ENCODE measurements at places on chromosomes 1 and 21.

- no peak for DNase-seq
Measured at GRCh38 chr1:202616355-202616915, 93.8 kb downstream of the SYT2 start.

DNA sequence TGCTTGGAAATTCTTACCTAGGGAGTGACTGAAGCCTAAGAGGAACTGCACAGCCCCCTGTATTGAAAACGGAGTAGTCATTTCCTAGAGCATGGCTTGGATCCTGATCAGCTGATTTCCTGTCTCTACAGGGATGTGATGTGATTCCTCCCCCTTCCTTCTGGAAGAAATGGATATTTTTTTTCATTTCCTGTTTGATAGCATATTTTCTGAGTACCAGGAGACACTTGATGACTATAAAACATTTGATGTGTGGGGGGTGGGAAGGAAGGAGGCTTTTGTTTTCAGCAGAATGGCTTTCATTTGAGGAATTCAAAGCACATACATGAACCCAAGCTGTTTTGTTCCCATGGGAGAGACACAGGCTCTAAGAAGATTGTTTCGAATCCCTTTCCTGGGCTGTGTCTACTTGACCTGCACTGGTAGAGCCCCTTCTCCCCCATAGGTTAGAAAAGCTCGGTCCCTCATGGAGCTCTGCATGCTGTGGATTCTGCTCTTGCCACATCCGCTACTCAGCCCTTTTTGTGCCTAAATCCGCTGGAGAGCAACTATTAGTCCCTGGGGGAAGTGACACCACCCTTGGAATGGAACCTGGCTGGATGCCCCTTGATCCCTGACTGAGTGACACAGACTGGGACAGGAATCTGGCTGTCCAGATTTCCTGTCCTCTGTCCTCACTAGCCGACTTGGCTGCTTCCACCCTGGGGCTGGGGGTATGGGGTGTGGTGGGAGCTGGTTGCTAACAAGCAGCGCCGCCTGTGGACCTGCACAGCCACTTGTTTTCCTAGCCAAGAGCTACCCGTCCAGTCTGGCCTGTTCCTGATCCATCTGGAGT is 71.8 kb upstream of the MACF1 start:
- peak; percentile 81 for DNase-seq

DNA sequence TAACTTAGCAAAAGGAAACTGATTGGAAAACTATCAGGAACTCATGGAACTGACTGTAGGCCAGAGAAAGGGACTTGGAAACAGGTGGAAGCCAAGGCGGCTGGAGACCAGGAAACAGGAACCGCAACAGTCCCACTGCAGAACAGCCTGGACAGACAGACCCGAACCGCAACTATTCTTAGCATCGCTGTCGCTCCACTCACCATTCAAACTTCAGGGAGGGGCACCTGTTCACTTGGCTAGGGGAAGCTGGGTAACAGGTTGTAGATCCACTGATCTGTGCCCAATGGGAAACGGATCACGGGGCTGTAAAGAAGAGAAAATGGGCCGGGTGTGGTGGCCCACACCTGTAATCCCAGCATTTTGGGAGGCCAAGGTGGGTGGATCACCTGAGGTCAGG is 61.9 kb downstream of the CLSTN1 start:
- no peak for DNase-seq

DNA sequence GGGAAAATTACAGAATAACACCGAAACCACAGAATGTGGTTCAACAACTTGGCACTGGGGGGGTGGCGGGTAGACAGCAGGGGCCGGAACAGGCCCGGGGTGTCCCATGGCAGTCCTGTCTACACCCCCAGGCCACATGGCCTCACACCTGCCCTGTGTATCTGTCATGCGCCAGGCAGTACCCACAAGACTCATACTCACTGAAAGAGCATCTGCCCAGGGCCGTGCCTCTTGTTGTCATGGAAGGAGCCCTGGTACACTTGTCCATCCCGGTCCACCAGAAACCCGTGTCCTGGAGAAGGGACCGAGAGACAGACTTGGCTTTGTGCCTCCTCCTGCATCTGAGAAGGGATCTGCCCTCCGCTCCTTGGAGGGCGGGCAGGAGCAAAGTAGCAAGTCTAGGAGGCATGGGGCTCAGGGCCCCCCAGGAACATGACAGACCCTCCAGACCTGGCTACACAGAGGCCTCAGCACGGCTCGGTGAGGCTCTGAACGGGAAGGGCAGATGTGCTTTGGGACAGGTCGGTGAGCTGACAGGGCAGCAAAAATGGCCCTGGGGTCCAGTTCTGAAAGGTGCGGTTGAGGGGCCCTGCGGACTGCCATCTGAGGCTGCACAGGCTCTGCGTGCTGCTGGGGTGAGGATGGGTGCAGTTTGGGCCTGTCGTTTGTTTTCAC is 5.6 kb downstream of the MORN1 start:
- DNase-seq, result peak; percentile 54

DNA sequence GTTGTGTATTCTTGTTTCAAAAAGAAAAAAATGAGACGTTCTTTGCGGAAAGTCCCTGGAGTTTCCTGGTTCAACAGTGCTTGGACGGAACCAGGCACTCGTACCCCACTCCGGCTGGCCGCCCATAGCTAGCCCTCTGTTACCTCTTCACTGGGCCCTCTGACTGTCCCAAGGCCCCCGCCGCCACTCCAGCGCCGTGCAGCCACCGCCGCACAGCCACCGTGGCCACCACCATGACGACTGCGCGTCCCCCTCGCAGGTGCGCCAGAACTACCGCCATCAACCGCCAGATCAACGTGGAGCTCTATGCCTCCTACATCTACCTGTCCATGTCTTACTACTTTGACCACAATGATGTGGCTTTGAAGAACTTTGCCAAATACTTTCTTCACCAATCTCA is 9.6 kb downstream of the SNIP1 start:
- no peak for DNase-seq

Measured in Right ventricle myocardium inferior (tissue), 1 donor.